Caudate nucleus (tissue), 63 donors: ENCODE measurements at places on chromosomes 7 and 10.

GRCh38 chr10:33661580-33662336 lies 327.3 kb upstream of the NRP1 start:
- peak; percentile 27 for DNase-seq

- no peak for DNase-seq
These were observed 85.2 kb downstream of the ARHGAP22 start for GRCh38 chr10:48519481-48520183.

DNA sequence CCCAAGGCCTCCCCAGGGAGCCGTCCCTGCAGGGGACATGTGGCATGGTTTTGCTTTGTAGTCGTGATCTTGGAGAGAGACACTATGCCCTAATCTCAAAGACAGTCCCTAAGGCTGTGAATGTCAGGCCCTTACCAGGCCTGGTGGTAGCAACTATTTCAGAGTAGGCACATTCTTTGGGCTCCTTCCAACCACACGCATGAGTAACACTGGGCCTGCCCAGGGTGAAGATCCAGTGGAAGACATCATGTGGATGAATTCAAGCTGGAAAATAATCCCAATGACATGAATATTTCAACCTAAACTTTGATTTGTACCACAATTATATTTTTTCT lies 39.5 kb upstream of the INSIG1 start:
- no peak for DNase-seq

DNA sequence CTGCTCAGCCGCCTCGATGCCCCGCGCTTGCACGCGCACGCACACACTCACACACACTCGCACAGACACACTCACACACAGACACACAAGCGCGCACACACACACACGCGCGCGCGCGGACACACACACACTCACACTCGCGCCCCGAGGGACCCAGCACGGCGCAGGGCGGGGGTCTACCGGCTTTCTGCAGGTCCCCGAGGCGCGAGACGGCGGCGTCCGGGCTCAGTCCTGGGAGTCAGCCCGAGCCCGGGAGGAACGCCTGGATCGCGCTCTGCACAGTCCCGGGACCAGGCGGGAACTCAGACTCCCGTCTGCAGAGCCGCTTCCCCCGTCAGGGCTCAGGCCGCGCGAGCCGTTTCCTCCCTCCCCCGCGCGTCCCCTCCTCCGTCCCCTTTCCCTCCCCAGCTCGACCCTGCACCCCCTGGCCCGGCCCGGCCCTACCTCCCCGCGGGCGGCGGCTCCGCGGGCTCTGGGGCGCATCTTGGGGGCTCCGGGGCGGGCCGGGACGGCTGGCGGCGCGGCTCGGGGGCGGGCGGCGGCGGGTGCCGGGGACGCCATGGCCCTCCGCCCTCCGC lies 464 bp downstream of the DENND2A start:
- no peak for DNase-seq

GRCh38 chr7:142168746-142169145 lies 57.2 kb downstream of the MGAM2 start:
- DNase-seq, result no peak

DNA sequence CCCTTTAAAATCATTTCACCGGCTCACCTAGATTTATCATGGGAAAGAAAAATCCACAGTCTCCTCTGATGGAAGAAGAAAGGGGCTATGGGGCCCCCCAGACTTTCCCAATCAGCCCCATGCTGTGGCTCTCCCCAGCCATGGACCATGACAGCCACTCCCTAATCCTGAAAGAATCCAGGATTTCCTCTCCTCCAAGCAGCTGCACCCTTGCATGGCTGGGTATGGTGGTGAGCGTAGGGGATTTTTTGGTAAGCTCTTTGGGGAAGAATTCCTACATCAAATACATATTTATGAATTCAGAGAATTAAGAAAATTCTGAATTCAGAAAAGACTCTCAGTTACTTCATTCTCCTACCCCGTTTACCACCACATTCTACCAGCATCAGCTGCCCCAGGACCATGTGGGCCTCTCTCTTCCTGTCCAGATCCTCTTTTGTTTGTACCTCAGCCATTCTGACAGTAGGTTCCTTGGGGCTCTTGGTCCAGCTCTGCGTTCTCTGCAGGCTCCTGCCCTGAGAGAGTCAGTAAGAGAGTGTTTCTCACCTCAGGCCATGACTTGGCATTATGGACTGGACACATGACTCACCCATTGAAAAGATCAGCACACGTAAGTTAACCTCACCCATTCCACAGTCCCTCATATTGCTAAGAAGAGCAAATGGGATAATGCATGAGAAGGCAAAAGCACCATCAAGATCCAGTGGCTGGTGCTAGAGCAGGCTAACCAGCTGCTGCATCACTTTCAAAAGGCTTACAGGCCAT lies 337.8 kb downstream of the ELMO1 start:
- DNase-seq, result no peak

DNA sequence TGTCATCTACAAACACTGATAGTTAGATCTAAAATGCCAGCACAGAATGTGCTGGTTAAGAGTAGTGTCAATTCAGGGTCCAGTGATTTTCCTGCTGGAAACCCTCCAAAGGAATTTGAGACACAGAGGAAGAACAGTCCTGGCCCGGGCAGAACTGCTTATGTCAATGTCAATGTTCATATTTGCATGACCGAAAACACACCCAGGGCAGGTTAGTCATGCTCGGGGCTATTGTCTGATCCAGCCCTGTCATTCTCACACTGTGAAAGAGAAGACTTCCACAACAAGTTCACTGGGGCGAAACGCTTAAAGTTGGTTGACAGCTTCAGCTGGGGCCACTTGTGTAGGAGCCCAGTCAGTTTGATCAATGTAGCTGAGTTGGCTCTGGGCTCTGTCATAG lies 139.3 kb downstream of the C1GALT1 start:
- no peak for DNase-seq

DNA sequence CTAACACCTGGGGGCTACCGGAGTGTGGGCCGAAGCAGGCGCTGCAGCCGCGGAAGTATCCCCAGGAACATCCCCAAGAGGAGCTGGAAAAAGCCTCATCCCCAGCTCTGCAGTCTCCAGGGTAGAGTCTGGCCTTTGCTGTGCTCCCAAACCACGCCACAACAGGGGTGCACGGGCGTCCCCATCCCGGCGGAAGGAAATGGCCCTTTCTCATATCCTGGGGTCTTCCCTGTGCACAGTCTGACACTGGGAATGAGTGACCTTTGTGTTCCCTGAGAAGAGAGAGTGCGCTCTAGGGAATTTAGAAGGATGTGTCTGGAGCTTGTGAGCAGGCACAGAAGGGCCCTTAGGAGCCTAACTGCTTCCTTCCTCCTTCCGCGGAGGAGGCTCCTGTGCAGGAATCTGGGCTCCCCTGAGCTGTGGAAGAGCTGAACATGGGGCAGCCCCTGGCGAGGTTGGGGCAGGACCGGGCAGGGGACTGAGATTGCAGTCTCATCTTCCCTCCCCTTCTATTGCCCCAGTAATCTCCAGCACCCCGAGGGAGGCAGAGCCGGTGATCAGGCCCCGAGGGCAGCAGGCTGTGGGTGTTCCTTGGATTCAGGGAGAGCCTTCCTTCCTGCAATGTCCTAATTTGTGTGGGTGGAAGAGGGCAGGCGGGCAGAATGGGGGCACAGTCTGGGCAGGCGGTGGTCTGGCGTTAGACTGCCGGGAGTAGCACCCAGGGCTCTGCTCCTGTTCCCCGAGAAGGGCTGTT lies 1.3 kb downstream of the REPIN1 start:
- DNase-seq, result no peak

DNA sequence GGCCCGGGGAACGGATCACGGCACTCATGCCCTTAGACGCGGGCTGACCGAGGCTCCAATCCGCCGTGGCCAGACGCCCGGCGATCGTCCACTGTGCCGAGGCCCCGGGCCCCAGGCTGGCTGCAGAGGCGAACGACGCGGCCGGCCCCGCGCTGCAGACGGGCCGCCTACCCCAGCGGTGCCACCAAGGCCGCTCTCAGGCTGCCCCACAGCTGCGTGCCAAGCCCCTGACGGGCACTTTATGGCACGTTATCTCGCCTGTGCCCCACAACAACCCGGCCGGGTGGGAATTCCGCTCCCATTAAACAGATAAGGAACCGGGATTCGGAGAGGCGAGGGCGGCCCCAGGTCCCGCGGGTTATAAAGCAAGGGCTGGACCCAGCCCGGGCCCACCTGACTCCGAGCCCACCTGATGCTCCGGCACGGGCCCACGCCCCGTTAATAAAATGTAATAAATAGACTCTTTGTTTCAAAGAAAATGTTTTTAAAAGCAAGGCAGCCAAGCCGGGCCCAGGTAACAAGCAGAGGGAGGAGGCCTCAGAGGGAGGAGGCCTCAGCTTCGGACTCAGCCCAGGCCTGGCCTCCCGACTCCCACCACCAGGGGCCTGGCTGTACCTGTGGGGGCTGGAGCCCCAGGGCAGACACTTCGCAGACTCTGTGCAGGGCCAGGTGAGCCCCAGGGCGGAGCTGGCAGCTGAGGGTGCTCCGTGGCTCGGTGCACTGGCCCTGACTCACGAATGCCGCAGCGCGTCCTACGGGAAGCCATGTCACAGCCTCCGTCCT lies 79.7 kb downstream of the FOXL3 start:
- no peak for DNase-seq

DNA sequence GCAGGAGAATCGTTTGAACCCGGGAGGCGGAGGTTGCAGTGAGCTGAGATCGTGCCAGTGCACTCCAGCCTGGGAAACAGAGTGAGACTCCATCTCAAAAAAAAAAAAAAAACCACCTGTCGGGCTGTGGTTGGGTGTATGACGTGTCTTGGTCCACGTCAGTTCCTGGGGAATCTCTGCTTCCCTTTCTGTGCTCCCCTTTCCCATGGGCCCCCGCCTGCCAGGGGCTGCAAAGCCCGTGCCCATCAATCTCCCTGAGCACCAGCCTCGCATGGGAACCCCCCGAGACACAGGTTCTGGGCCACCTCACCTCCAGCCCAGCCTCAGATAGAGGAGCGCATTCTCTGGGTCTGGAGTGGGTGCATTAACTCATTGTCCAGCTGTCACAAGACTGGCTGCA lies 2.3 kb upstream of the SH2B2 start:
- no peak for DNase-seq

GRCh38 chr7:134246347-134246746 lies 70.4 kb downstream of the SLC35B4 start:
- peak; percentile 2 for DNase-seq

GRCh38 chr10:114500643-114501042 lies 96.3 kb upstream of the AFAP1L2 start:
- no peak for DNase-seq

DNA sequence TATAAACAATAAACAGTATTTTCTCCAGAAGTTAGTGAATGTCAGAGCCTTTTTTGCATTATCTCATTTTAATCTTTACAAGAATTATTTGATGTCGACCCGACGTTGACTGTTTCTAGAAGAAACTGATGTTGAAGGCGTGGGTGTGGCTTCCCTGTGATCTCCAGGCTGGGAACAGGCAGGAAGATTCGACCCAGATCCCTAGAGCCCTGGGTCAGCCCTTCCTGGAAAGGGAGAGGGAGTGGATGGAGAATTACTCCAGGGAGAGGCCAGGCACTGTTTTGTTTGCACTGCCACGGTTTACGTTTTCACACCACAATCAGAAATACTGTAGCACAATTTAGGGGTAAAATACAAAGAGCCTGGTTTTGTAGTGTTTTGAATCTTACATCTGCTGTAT lies 133.1 kb downstream of the ADARB2 start:
- DNase-seq, result no peak

- no peak for DNase-seq
These were observed 559.7 kb upstream of the LRRN3 start for GRCh38 chr7:110531186-110531585.
